NCI-H2107 (cell line): ENCODE measurements at places on chromosomes 5 and 9.

GRCh38 chr9:79623799-79624721, 52.3 kb downstream of the TLE4 start:
- no peak for DNase-seq

DNA sequence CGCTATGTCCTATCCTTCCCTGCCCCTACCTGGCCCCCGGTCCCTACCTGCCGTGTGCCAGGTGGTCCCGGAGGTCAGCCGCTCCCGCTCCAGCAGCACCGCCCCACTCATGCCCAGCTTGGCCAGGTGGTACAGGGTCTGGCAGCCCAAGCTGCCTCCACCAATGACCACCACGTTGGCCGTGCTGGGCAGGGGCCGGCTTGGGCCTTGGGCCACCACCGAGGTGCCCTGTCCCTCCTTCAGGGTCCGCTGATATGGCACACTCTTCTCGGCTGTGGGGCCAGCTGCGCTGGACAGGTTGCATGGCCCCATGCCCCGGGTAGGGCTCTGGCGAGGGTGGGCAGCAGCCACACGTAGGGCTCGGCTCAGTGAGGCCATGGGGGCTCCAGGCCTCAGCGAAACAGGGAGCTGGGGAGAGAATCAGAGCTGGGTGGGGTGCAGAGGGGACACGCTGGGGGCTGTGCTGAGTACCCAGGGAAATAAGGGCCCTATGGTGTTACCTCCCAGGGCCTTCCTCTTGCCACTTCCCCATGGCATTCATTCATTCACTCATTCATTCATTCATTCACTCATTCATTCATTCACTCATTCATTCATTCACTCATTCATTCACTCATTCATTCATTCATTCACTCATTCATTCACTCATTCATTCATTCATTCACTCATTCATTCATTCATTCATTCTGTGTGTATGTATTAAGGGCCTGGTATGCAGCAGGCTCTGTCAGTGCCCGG, 4.2 kb downstream of the SARDH start:
- DNase-seq, result no peak

DNA sequence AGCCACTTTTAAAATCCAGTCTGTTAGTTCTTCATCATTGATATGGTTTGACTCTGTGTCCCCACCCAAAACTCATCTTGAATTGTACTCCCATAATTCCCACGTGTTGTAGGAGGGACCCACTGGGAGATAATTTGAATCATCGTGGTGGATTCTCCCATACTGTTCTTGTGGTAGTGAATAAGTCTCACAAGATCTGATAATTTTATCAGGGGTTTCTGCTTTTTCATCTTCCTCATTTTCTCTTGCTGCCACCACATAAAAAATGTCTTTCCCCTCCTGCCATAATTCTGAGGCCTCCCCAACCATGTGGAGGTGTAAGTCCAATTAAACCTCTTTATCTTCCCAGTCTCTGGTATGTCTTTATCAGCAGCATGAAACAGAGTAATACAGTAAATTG, 26.9 kb upstream of the SH3TC2 start:
- no peak for DNase-seq

DNA sequence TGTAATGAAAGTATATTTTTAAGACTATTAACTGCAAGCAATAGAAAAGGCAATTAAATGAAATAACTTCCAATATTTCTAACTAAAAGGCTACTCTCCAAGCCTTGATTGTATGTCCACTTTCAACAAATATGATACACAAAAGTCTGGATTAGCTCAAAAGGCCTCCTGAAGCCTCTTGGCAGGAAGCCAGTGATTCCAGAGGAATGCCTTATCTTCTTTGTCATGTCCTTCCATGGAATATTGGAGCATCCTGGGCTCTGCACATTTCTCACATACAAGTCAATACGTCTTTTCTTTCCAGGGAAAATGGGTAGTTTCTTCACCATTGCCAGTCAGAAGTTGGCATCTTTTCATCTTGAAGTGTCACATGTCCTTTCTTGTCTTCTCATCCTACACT, 357.8 kb downstream of the KDM4C start:
- DNase-seq, result no peak

DNA sequence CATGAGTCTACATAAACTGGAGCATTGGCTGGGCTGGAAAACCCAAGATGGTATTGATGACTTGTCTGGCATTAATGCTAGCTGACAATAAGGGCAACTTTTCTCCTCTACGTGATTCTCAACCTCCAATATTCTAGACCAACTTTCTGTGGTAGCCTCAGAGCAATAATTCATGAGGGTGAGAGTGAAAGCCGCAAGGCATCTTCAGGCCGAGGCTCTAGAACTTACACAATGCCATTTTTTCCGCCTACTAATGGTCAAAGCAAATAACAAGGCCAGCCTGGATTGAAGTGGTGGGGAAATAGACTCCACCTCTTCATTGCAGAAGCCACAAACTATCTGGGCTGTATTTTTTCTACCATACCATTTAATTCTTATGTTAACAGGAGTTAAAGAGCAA, 267.4 kb downstream of the GABRG2 start:
- DNase-seq, result no peak

DNA sequence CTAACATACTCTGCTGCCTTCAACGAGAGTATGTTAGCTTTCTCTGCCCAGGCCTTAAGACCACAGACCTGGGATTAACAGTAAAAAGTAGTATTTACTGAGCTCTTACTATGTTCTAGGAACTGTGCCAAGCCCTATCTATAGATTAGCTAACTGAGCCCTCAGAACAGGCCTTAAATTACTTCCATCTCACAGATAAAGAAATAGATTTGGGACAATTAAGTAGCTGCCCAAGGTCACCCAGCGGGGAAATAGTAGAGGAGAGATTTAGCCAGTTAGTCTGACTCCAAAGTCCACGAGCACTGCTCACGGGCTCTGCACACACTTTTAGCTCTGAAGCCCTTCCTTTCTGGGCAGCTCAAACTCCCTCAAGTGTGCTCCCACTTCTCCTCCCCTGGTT, 64.5 kb upstream of the EQTN start:
- DNase-seq, result no peak

GRCh38 chr5:170446365-170446764, 57.2 kb upstream of the KCNMB1 start:
- no peak for DNase-seq

- DNase-seq, result no peak
Measured at GRCh38 chr9:4137681-4138099, 162.2 kb downstream of the GLIS3 start.

- DNase-seq, result no peak
Measured at GRCh38 chr9:111657051-111657450, 4.4 kb upstream of the GNG10 start.

DNA sequence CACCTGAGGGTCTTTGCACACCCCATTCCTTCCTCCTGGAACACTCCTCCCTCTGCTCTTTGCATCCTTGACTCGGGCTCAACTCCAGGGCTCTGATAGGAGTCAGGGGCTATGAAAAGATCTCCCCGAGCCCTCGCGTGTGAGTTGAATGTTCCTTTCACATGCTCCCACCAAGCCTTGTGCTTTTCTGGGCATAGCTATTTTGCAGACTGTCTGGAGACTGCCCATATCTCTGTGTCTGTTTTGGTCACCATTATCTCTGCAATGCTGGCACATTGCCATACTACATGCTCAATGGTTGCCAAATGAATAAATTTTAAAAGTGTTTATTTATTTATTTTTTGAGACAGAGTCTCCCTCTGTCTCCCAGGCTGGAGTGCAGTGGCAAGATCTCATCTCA, 56.9 kb upstream of the PLPP1 start:
- no peak for DNase-seq

DNA sequence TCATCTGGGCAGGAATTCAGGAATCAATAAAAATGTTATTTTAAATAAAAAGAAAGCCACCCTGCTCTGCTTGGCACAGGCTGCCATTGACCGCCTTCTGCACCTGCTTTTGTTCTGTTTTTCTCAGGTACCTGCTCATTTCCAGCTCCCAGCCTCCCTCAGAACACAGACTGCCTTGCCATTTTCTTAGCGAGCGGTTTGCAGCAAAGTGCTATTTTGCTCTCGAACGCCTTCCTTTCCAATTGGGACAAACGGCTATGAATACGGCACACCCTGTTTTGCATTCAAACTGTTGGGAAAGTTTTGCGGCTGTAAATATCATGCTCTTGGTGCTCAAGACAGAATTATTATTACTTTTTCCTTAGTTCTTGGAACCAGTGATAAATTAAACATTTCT, 25.1 kb upstream of the FCN1 start:
- DNase-seq, result no peak

DNA sequence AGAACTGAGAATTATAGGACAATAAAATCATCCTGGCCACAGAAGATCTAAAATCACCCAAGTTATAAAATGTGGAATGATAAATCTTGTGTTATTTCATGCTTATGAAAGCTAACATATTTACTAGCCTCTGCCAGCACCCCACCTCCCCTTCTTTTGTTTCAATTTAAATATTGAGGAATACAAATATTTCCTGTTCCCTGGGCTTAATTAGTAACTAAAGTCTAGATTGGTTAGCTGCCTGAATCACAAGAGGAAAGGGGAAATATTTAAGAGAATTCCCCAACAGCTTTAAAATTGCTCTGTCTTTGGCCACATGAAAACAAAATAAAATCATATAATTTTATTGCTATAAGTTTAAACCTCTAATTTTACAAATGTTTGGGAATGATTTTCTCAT, 287.0 kb downstream of the PRELID2 start:
- no peak for DNase-seq

- no peak for DNase-seq
Measured at GRCh38 chr5:143435210-143435657, 31.7 kb upstream of the NR3C1 start.

- no peak for DNase-seq
Measured at GRCh38 chr9:131173995-131174394, 48.6 kb downstream of the NUP214 start.

DNA sequence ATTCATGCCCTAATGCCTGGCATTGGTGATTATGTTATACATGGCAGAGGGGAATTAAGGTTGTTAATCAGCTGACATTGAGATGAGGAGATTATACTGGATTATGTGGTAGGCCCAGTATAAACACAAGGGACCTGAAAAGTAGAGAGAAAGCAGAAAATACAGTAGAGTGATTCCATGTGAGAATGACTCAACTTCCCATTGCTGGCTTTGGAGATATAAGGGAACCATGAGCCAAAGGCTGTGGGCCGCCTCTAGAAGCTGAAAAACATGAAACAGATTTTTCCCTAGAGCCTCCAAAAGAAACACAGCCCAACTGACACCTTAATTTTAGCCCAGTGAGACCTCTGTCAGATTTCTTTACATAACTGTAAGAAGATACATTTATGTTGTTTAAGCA, 65.0 kb upstream of the CTXN3 start:
- no peak for DNase-seq

DNA sequence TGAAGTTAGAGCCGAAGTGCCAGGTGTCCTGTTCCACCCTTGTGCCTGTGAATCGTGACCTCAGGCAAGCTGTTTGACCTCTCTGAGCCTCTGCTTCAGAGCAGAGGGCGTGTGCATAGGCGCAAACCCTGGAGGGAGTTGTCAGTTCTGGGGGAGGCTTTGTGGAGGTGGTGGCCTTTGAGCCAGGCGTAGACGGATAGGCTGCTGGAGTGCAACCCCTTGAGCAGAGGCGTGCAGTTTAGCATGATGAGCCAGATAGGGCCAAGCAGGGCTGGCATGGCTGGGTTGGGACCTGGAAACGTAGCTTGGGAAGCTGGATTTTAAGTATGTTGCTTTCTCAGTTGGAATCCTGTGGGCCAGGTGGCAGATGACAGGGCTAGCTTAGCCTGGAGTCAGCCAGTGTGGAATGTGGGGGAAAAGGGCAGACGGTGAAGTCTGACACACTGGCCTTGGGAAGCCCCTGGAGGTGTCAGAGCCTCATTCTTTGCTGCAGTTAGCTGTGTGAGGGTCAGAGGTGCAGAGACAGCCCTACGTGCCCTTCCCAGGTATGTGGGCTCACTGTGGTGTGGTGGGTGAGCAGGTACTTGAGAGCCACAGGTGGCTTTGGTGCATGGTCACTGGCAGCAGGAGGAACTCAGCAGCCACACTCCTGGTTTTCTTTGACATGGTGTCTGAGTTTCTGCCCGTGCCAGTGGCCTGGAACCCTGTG, 93.4 kb downstream of the DAB2IP start:
- DNase-seq, result no peak
